ENCODE measurements at places on chromosomes 1 and 21.

GRCh38 chr1:22262583-22262982 is 119.7 kb upstream of the WNT4 start:
- no peak for DNase-seq

DNA sequence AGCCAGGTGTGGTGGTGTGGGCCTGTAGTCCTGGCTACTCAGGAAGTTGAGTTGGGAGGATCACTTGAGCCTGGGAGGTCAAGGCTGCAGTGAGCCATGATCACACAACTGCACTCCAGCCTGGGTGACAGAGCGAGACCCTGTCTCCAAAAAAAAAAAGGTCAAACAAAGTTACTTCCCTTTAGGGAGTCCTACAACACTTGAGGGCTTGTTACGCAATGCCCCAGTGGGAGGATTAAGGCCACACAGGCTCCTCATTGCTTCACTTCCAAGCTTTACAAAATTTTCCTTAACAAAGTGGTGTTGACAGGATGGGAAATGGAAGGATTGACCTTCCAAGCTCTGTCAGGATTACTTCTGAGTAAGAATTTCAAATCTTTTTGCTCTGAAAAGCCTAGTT is 6.2 kb upstream of the EXTL1 start:
- DNase-seq = no peak

DNA sequence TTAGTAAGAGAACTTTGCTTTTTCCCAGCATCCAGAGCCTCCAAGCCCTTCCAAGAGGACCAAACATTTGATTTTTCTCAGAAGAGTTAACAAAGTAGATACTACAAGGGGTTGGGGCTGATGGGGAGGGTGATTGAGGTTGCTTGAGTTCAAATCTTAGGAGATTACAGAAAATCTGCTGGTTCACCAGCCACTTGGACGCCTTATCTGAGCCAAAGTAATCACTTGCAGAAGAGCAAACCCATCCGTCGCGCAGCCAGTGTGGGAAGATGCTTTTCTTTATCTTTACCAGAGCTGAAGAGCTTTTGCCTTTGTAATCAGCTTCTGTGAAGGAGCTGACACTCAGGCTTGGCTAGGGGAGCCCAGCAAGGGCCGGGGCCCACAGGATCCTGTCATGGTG is 91.9 kb upstream of the CTTNBP2NL start:
- DNase-seq = no peak

GRCh38 chr1:32801096-32801715 is 16.0 kb downstream of the YARS1 start:
- DNase-seq = peak; percentile 26

GRCh38 chr1:9888886-9889285 is 21.2 kb downstream of the CTNNBIP1 start:
- DNase-seq = no peak

DNA sequence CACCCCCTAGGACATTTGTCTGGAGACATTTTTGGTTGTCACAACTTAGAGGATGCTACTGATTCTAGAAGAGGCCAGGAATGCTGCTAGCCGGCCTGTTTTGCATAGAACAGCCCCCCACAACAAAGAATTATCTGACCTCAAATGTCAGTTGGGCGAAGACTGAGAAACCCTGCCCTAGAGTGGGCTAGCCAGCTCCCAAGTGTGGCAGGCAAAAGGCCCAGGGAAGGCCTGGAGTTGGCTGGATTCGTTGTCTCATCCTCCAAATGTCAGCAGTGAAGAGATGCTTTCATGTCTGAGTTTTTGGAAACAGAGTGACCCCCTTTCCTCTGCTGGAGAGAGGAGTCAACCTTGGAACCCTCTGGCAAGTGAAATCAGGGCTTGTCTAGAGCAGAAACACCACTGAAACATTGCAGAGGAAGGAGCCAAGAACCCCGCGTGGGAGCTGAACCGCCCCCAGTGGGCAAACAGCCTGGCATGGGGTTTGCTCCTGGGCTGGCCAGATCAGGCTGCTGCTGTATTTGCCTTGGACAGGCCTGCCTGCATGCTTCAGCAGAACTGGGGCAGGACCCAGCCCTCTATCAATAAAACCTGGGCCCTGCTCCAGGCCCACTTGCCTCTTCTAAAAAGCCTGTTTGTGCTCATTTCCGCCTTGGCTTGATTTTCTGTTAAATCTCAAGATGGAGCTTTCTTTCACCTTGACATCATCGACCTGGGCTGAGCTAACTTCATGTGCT is 32.9 kb downstream of the RASSF5 start:
- DNase-seq = no peak

DNA sequence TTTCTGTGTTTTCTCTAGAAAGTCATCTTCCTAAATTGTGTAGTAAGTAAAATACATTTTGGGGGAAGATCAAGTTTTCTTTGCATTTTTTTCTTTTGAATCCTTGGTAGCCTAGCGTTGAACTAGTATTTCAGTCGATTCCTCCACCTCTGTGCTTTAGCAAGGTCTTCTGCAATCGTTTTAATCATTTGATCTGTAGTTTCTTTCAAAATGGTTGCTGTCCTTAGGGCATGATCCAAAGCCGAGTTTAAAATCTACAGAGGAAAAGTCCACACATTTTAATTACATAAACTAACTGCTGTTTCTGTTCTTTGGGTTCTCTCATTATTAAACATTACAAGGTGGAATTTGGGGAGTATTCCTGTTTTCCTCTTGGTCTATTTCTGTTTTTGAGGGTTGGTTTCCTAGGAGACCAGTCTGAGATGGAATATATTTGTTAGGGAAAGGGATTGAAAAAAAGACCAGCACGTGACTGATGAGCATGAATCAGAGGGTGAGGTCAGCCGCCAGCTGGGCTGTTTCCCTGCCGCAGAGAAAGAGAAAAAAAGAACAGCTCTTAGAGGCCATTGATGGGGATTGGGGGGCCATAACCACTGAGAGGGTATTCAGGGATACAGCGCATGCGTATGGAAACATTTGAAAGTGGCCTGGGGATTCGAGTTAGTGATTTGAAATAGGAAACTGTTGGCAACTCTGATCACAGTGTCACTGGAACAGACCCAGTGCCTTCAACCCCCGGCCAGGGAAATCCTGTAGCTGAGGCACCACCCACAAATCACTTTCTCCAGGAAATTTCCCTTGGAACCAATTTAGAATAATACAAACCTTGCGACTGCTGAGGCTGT is 40.6 kb downstream of the AKNAD1 start:
- no peak for DNase-seq

- DNase-seq = no peak
These were observed 35.6 kb downstream of the SOX13 start for GRCh38 chr1:204108312-204109141.

Measured in stimulated activated CD4-positive, alpha-beta T cell treated with anti-CD3 and anti-CD28 coated beads, Interleukin-2, amount 100 ng/mL, for 24 hours (primary cell).